NCI-H226 (cell line): ENCODE measurements at places on chromosomes 4 and X.

DNA sequence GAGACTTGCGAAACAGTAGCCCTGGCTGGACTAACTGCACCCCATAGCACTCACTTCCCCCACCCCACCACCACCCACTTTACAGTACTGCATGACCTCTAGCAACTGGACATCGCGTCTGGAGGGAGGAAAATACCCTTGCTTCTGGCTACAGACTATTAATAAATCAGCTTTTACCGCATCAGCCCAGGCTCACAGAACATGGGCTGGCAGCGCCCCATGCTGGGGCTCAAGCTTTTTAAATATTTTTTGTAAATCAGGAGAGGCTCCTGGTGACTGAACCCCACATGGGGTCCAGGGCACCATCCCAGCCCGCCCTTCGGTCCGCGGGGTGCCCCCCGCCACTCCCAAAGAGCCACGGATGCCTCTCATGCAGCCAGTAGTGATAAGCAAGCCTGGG lies 2.7 kb downstream of the HS6ST2 start:
- DNase-seq = no peak

DNA sequence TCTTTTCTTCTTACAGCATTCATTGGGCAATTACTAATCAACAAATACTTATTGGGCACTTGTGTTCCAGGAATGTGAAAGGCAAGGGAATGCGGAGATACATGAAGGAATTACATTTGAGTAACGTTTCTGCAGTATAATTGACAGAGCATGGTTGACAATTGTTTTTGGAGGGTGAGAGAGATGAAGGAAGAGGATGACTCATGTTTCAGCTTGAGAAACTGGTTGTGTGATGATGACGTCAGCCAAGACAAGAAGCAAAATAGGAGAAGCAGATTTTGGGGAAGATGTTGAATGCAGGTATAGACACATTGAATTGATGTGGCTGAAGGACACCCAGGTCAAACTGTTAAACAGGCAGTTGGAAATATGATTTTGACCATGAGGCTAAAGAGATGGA lies 8.0 kb upstream of the CPEB2 start:
- DNase-seq = no peak

- DNase-seq = no peak
Observed at GRCh38 chr4:182724414-182724813, 192.8 kb downstream of the DCTD start.

GRCh38 chr4:26860922-26861433 lies 337 bp downstream of the STIM2 start:
- peak; percentile 40 for DNase-seq

- DNase-seq = no peak
Observed at GRCh38 chr4:99868126-99868596, 26.1 kb downstream of the LAMTOR3 start.

DNA sequence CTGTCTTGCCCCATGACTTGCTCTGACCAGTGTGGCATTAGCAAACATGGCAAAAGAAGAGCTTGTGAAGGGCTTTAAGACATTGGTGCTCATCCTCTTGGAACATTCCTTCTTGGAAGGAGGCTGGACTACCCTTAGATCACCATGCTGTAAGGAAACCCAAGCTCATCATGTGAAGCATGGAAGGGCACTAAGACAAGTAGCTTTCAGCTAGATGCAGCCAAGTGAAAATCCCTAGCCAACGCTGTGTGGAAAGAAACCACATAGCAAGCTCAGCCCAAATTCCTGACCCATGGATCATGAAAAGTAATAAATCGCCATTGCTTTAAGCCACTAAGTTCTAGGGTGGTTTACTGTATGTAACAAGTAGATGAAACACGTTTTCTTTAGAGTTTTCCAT lies 12.4 kb upstream of the PACRGL start:
- peak; percentile 76 for DNase-seq

GRCh38 chrX:132258509-132258908 lies 39.3 kb upstream of the RAP2C start:
- DNase-seq = no peak

DNA sequence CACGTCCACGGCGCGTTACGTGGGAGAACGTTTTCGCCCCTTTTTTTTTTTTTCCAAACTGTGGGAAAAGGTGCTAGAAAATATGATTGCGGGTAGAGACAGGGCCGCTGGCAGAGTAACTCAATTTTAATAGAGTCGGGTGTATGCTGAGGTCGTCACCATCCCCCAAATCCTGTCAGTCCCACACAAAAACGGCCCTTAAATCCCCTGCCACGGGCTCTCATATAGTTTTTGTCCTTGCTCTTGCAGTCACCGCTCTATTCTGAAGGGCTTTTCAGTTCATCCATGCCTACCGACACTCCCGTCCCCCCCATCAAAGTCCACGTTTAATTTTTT lies 796 bp upstream of the MED14 start:
- DNase-seq = no peak

GRCh38 chr4:168853770-168854169 lies 156.3 kb downstream of the CBR4 start:
- no peak for DNase-seq

DNA sequence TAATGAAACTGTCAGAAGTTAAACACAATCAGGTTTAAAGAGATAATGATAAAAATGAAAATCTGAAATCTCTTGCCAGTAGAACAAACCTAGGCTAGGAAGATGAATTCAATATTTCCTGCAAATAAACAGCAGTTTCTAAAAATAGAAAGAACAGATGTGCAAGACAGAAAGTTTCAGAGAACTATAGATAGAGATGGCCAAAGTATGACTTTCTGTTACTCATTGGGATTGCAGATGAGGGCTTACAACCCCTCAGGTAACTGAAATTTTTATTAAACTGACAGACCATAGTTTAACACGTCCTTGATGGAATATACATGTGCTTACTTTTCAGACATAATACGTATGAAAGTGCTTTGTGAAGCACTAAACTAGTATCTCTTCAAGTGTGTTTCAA lies 82.3 kb upstream of the PPARGC1A start:
- DNase-seq = no peak

GRCh38 chrX:150863191-150863590 lies 35.3 kb downstream of the CD99L2 start:
- no peak for DNase-seq

DNA sequence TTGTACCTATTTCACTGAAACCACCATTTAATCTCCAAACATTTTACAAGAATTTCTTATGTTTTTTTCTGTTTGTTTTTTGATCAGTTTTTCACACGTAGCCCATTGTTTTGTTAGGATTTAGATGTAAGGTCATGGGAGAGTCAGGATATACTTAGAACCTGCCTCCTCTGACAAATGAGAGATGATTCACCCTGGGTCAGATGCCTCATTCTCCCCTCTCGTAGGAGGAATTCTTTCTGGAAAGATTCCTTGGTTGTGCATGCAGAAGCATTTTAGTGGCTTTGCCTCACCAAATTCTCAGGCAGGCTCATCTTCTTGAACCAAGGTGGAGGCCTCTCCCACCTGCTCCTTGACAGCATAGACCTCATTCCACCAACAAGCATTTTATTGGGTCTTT lies 599.3 kb downstream of the SPRY1 start:
- DNase-seq = peak; percentile 90

GRCh38 chr4:76211769-76212708 lies 1.6 kb downstream of the SCARB2 start:
- DNase-seq = no peak

DNA sequence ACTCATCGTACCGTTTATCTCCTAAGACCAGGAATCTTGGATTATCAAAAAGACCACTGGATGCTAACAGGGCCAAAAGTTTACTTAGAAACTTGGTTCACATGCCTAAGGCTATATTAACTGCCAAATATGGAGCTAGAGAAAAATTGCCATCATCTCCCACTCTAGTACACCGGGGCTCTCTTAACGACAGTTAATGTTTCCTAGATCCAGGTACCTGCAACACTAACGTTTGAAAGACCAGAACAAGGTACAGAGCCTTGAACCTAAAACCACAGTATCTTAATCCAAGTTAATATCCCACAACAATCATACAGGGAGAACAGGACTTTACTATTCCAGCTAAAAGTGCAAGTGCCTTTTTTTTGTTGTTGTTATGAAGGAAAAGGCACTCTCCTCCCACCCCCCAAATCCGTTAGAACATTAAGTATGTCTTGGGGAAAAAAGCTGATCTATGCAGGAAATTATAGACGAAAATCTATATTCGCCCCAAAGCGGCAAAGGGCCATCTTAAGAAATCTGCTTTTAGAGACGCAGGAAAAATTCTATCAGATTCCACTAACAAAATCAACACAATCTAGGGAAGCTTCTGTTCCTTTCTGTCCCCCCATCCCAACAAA lies 1.3 kb downstream of the G3BP2 start:
- no peak for DNase-seq

GRCh38 chr4:159018062-159018629 lies 84.7 kb upstream of the RAPGEF2 start:
- DNase-seq = no peak

DNA sequence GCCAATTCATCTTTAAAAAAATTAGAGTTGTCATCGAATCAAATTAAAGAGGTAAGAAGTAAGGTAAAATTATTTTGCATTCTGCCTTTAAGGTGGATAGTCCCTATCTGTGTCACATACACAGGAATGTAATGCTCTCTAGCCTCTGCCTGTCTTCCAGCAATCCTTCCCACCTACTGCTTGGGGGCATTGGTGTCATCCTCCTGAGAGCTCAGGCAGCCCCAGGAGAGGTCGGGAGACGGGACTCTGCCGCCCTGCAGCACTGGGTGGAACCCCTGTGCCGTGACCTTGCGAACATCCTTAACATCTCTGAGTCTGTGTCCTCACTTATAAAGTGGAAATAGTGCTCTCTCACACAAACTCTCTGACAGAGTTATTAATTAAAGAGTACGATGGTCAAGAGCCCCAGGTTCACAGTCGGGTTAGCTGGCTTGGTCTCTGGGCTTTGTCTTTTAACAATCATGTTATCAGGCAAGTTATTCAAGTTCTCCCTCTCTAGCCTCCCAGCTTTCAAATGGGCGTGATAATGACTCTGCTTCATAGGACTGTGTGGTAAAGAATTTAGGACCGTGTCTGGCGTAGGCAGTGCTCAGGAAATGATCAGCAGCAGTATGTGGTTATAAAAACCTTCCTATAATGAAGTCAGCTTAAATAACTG lies 10.2 kb downstream of the TLR3 start:
- no peak for DNase-seq
